ENCODE measurements at places on chromosomes 3 and 15. TPM values are rescaled to one million over a fixed set of nuclear protein-coding genes. Genes with fewer than 3 reads are reported as not detected.

DNA sequence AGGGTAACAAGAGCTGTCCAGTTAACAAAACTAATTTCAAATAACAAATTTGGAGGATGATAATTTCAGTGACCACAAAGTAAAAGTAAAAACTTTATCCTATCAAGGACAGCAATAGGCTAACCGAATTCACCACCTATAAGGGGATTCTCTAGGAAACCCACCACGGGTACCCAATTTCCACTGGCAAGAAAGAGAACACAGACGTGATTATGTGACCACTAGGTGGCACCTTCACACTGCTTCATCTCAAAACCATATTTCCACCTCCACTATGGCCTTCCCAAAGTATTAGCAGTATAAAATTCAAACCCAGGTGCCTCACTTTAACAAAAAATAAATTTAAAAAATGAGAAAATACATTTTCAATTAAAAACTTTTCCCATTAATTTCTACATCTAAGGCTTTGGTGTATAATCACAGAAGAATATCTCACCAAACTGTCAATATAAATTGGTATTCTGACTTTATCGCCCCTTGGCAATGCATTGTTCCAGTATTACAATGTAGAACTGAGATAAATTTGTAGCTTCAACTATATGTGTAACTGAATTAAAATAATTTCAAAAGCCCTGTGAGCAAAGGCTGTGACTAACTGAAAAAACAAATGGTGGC lies 96.5 kb downstream of the FSIP1 start:
- H3K27ac ChIP-seq = no peak overlapping the region
- peak; percentile 78 for DNase-seq
- no peaks in the 10 kb centered on the region for H3K36me3 ChIP-seq
- H3K27me3 ChIP-seq = no peaks in the 10 kb centered on the region
- no peaks in the 10 kb centered on the region for H3K4me1 ChIP-seq

- no peaks in the 10 kb centered on the region for H3K27me3 ChIP-seq
- H3K4me1 ChIP-seq = peaks cover 28% of the 10 kb centered on the region
- peak; percentile 31 for DNase-seq
- peaks cover 14% of the 10 kb centered on the region for H3K36me3 ChIP-seq
These were observed 18.3 kb downstream of the MYZAP start for GRCh38 chr15:57609805-57610529.

DNA sequence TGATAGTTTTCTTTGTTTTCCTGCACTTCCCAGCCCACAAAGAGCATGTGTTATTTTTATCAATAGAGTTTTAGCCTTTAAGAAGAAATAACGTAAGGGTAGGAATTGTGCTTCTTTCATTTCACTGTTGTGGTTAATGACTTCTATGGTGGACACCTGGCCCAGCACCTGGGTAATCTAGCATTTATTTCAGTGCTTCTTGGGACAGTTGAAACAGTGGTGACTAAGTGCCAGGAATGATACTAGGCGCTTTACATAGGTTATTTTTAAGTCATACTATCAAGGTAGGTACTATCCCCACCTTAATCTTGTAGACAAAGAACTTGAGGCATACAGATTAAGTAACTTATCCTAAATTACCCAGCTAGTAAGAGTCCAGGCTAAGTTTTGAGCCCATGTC lies 243.8 kb downstream of the SOX2 start:
- H3K27me3 ChIP-seq = no peaks in the 10 kb centered on the region
- no peak for DNase-seq
- H3K4me1 ChIP-seq = no peaks in the 10 kb centered on the region
- H3K4me3 ChIP-seq = no peak overlapping the region

DNA sequence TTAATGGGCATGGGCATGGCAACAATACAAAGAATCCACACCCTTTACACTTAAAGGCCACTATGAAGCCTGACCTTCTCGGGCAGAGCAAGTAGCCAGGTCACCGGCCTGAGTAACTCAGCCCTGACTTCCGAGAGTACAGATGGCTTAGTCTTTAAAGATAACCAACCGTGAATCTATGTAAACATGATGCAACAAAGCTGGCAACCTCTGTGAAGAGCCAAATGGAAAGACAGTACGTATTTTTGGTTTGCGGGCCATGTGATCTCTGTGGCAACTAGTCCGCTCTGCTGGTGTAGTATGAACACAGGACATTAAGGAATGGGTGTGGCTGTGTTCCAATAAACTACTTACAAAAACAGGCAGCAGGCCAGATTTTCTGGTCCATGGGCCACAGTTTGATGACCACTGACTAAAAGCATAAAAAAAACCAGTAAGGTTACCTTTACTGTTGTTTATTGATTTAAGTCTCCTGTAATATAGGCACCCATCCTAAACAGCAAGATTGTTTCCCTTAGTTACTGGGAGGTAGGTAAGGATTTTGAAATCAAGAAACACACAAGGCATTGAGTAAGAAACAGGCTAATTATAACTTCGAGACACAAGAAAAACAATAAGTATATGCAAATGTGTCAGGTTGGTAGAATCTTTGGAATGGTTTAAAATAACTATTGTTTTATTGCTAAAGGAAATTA lies 14.5 kb downstream of the RIOX2 start:
- no peaks in the 10 kb centered on the region for H3K27me3 ChIP-seq
- no peaks in the 10 kb centered on the region for H3K4me1 ChIP-seq
- no peak overlapping the region for H3K27ac ChIP-seq
- DNase-seq = peak; percentile 64

The SCN11A gene
- 0.28 TPM for total RNA-seq

DNA sequence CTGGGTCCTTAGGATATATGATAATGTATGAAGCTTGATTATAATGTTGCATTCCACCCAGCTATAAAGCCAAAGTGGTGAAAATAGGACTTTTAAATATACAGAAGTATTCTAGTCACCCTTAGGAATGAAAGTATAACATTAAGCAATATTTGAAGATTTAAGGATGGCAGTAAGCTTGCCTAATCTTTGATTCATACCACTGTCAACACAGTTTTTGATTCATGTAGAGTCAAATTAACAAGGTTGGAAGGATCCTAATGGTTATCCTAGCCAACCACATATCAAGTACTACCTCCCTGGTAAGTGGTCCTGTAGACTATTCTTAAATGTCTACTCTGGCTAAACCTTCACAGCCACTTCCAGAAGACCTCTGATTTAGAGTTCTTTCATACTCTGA lies 18.6 kb downstream of the ARIH1 start:
- DNase-seq = no peak
- H3K36me3 ChIP-seq = no peaks in the 10 kb centered on the region
- H3K27me3 ChIP-seq = no peaks in the 10 kb centered on the region
- H3K4me1 ChIP-seq = peaks cover 5% of the 10 kb centered on the region

GRCh38 chr15:64693134-64693533 lies 82.3 kb downstream of the RBPMS2 start:
- no peak overlapping the region for H3K4me3 ChIP-seq
- H3K36me3 ChIP-seq = peaks cover 51% of the 10 kb centered on the region
- DNase-seq = no peak
- H3K27ac ChIP-seq = peak overlapping the region; percentile 54
- H3K27me3 ChIP-seq = no peaks in the 10 kb centered on the region
- peaks cover 45% of the 10 kb centered on the region for H3K4me1 ChIP-seq

The TM4SF18 gene
- 0.33 TPM for total RNA-seq

- H3K27me3 ChIP-seq = peaks cover 4% of the 10 kb centered on the region
- no peak overlapping the region for H3K27ac ChIP-seq
- H3K4me3 ChIP-seq = no peak overlapping the region
- peak; percentile 21 for DNase-seq
- no peaks in the 10 kb centered on the region for H3K36me3 ChIP-seq
These were observed 8.8 kb downstream of the SNTN start for GRCh38 chr3:63661242-63661641.

The IQCH gene
- 8.0 TPM for total RNA-seq

DNA sequence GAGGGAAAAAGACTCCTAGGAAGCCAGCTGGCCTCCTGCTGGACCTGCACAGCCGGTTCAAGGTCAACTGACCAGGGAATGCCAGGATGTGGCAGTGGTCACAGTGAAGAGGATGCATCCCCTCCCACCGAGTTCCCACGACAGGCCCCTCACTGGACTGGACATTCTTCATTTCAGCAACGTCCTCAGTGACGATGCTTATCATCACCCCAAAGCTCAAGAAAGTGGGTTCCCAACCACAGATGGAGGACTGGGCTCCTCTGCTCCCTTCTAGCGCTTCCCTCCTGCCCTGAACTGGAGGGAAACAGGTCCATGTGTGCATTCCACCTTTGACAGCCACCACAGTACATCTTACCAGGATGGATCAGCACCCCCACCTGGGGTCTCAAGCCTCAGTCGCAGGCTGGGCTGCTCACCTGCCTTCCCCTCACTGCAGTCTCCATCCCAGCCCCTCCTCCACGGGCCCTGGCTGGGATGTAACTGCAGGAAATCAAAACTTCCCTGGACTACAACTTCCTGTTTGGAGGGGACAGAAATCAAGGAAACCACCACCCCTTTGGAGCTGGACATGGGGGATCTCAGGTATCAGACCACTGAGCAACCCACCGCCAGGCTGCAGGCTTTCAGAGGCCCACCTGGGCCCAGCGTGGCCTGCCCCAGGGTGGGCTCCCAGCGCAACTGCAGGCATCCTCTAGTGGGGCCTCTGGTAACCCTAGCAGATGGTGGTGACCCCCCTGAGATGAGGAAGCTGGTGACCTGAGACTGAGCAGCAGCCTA lies 7.3 kb downstream of the CALML4 start:
- peaks cover 4% of the 10 kb centered on the region for H3K36me3 ChIP-seq
- H3K4me3 ChIP-seq = no peak overlapping the region
- peaks cover 21% of the 10 kb centered on the region for H3K4me1 ChIP-seq
- no peak for DNase-seq
- no peak overlapping the region for H3K27ac ChIP-seq
- H3K27me3 ChIP-seq = no peaks in the 10 kb centered on the region

GRCh38 chr15:80559320-80559693 lies 135.8 kb upstream of the ABHD17C start:
- no peaks in the 10 kb centered on the region for H3K36me3 ChIP-seq
- H3K27ac ChIP-seq = no peak overlapping the region
- DNase-seq = peak; percentile 92
- peaks cover 14% of the 10 kb centered on the region for H3K4me1 ChIP-seq
- no peak overlapping the region for H3K4me3 ChIP-seq
- peaks cover 22% of the 10 kb centered on the region for H3K27me3 ChIP-seq

- H3K27me3 ChIP-seq = no peaks in the 10 kb centered on the region
- DNase-seq = no peak
- no peaks in the 10 kb centered on the region for H3K4me1 ChIP-seq
- no peaks in the 10 kb centered on the region for H3K36me3 ChIP-seq
- H3K4me3 ChIP-seq = no peak overlapping the region
These were observed 45.9 kb upstream of the BLM start for GRCh38 chr15:90671216-90671615.

DNA sequence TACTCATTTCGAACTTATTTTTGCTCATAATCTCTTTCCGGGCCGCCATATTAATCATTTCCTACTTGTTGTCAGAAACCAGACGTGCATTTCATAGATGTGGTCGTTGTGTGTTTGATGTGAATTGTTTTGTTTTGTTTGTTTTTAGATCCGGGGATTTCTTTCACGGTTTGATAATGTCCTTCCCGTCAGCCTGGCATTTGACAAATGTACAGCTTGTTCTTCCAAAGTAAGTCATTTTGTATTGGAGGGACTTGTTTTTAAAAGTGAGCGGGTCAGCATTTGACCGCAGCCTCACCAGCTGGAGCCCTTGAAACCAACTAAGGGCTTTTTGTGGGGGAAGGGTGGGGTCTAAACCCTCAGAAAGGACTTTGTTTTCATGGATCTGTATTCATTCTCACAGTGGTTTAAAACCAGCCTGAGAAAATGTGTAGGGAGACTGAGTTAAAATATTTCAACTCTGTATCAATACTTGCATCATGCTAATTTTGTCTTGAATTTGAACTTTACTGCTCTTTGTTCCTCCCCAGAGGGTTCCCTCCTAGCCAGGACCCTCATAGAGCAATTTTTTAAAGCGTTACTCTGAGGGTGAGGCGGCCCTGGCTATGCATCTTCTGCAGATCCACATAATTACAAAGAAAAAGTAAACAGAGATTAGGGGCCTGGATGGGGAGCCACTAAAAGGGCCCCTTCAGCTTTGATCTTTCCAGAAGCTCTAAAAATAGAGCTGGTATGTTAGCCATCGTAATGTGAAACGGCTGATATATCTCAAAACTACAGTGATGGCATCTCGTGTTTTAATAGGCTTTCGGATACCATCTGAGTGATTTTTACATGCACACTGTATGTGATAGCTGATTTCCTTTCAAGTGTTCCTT lies 107.9 kb downstream of the ATG7 start:
- no peak overlapping the region for H3K4me3 ChIP-seq
- H3K27me3 ChIP-seq = no peaks in the 10 kb centered on the region
- peaks cover 21% of the 10 kb centered on the region for H3K4me1 ChIP-seq
- H3K36me3 ChIP-seq = no peaks in the 10 kb centered on the region
- H3K27ac ChIP-seq = peak overlapping the region; percentile 78

- no peaks in the 10 kb centered on the region for H3K36me3 ChIP-seq
- no peaks in the 10 kb centered on the region for H3K4me1 ChIP-seq
- DNase-seq = no peak
- no peaks in the 10 kb centered on the region for H3K27me3 ChIP-seq
These were observed 11.7 kb downstream of the LSAMP start for GRCh38 chr3:116433552-116433951.
